M059J (cell line): ENCODE measurements at places on chromosomes 11 and 22. TPM values are rescaled to one million over a fixed set of nuclear protein-coding genes. Genes with fewer than 3 reads are reported as not detected.

DNA sequence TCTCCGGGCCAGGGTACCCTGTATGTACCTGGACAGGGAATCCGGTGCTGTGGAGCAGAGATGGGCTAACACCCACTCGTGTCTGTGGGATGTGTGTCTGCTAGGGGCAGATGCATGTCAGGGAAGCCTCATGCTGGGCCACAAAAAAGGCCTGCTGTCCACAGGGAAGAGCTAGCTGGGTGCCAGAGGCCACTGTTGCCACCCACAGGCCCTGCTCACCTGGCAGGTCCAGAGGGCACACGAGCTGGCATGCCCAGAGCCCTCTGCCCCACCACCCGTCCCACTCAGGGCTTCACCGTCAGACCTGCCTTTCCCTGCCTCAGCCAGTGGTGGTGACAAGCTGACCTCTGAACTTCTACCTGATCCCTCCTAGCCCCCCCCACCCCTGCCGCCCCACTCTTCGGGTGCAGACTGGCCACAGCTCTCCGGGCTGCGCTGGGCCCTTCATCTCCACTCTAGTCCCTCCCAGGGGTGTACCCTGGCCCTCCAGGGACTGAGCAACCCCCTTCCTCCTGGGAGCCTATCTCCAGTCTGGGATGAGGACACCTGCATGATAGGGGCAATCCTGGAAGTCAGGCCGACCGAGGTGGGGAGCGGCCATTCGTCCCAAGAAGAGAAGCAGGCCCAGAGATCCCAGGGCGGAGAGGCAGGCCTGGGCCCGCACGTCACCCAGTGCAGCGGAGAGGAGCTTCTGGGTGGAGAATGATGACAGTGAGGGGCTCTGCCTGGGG lies 1.4 kb downstream of the SLC25A22 start:
- DNase-seq = no peak

DNA sequence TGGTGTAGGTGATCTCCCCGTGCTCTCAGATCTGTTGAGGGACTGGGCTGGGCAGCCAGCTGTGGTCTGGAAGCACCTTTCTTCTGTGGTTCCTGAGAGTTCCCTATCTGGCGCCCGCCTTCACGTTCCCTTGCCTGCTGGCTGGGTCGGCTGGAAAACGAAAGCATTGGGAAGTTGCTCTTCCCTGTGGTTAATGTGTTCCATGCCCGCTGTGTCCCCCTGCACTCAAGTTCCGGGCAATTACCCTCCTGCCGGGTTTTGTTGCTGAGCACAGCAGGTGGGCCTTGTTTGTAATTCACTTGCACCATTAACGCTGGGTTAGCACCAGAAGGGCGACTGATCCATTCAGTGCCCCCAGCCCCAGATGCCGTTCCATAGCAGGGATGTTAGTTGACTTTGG lies 134.1 kb downstream of the GRIK4 start:
- DNase-seq = no peak

- DNase-seq = no peak
Observed at GRCh38 chr11:94849839-94850238, 81.7 kb downstream of the AMOTL1 start.

GRCh38 chr11:15099267-15099666 lies 15.5 kb upstream of the INSC start:
- no peak for DNase-seq

DNA sequence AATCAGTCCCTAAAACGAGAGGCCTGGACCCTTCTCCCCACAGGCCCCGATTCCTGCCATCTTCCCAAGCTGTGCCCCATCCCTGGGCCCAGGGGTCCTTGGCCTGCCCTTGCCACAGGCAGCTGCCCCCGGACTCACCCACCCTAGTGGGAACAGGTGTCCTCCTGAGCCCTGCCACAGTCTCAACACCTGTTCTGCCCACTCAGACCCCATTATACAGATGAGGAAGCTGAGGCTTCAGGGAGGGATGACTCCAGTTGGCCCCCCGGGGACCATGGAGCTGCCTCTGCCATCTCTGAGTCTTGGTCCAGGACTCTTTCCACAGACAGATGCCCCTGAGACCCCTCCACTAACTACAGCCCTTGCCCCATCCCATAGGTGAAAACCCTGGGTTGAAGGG lies 15.9 kb downstream of the MYBPC3 start:
- DNase-seq = no peak

DNA sequence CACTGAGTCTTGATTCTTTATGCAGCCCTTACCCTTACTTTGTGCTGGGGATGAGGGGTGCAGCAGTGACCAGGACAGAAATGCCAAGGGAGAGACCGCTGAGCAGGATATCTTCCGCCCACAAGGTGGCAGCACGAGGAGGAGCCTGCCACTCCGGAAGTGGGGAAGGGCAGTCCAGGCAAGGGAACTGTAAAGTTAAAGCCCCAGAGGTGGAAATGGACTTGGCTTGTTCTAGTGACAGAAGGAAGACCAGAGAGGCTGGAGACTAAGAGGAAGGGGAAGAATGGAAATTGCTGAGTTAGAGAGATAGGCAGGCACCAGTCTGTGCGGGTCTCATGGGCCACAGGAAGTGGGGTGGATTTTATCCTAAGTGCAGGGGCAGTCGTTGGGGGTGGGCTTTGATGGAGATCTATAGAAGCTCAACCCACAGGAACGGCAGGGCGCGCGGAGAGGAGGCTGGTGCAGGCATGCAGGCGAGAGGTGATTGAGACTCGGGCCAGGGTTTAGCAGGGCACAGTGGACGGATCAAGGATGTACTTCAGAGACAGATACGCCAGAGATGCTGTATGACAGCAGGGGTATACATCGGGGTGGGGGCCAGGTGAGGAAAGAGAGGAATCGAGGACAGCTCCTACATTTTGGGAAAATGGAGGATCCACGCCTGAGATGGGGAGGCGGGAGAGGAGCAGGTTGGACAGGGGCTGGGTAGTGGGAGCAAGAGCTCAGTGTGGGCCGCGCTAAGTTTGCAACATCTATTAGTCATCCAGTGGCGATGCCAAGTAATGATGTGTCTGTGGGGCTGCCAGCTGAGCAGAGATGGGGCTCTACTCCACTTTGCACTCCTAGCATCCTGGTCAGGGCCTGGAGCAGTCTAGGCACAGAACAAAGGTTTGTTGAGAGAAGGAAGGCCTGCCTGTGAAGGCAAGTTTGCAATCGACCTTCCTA lies 3.3 kb upstream of the GRK2 start:
- peak; percentile 86 for DNase-seq

Gene KRTAP5-8
- total RNA-seq = not detected in 2 replicates

Gene RFPL3
- not detected in 2 replicates for total RNA-seq
